Brain microvascular endothelial cell (primary cell): ENCODE measurements at places on chromosomes 16 and 17.

GRCh38 chr16:85565801-85566526, 47.2 kb upstream of the GSE1 start:
- DNase-seq, result no peak

- DNase-seq, result no peak
Observed at GRCh38 chr16:3810198-3810664, 70.3 kb downstream of the CREBBP start.

DNA sequence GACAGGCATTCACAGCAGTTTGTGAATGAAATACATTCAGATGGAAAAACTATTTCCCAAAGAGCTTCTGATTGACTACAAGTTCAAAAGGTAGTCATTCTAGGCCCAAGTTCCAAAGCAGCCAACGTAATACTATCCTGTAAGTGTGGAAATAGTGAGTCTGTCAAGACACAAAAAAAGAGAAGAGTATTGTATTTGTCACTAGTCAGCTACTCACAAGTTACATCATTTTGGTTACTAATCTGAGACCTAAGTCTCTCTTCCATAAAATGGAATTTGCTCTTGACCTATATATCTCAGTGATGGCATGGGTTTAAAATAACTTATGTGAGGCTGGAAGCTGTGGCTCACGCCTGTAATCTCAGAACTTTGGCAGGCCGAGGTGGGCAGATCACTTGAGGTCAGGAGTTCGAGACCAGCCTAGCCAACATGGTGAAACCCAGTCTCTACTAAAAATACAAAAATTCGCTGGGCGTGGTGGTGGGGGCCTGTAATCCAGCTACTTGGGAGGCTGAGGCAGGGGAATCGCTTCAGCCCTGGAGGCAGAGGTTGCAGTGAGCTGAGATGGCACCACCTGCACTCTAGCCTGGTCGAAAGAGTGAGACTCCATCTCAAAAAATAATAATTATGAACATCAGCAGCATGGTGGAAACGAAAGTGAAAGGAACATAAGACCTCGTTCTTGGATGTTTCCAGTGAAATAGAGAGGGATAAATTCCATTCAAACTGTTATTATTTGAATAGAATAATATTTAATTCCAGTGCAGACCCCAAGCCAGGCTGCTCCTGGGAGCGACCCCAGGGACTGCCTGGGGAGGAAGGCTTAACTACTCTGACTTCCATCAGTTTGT, 2.9 kb downstream of the CMC2 start:
- no peak for DNase-seq

GRCh38 chr17:69597898-69598692, 183.6 kb downstream of the MAP2K6 start:
- DNase-seq, result peak; percentile 50

DNA sequence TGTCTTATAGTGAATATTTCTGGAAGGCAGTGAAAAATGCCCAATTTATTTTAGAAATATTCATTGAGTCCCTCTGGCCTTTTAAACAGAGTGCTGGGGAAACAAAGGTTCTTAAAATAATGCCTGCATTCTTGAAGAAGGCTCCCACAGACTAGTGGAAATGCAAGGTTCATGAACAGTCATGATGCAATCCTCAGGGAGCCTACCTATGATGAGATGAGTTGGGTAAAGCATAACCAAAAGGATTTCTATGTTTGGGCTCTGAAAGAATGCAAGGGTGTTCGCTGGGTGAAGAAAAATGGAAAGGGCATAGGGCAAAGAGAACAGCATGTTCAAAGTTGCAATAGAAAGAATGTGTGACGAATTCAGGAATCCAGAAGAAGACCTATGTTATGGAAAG, 214.5 kb upstream of the MAF start:
- no peak for DNase-seq

GRCh38 chr16:21950782-21951521, 2.2 kb upstream of the UQCRC2 start:
- peak; percentile 18 for DNase-seq

- no peak for DNase-seq
Observed at GRCh38 chr17:37818689-37819088, 73.8 kb upstream of the HNF1B start.

DNA sequence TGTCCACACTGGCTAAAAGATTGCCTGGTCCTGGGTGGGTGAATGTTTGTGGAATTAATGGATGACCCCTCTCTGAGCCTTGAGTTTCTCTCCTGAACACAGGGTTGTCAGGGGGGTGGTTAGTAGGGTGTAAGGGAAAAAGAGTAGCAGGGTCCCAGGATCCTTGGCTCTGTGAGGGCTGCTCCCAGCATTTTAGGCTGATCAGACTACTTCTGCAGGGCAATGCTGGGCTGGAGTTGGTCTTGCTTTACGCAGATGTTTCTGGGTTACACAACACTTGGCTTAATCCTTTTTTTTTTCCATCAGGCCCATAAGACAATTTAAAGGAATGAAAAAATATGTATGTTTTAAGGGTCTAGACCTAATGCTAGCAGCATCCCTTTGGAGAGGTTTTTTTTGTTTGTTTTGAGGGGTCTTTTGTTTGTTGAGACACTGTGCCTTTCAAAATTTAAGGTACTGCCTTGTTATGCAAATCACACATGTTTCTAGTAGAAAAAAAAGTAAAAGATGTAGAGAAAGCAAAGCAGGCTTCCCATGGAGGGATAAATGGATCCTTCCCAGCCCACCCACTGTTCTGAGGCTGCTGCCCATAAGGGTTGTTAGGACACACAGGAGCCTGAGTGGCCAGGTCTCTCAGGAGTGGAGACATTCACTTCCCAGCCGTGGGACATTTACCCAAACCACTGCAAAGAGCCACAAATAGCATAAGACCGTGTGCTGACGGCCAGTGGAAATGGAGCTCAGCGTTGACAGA, 225.6 kb upstream of the HSBP1 start:
- DNase-seq, result no peak

DNA sequence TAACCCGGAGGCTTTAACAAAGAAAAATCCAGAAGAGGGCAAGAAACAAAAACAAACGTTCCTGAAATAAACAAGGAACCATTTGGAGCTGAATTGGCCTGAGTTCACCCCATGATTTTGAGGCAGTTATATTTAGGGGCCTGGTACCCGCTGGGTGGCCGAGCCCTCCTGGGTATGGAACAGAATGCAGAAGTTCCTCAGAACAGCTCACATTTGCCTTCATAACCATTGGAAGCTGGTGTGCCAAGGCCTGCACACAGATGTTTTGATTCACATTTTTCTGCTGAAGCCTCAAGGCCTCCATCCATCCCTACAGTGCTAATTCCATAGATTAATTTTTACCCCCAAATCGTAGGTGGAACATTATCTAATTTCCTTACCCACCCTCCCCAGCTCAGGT, 3.3 kb upstream of the ZFHX3 start:
- no peak for DNase-seq
